ENCODE measurements at places on chromosomes 11 and 22.

- no peak for DNase-seq
These were observed 68.9 kb upstream of the KCNQ1OT1 start for GRCh38 chr11:2768471-2769408.

DNA sequence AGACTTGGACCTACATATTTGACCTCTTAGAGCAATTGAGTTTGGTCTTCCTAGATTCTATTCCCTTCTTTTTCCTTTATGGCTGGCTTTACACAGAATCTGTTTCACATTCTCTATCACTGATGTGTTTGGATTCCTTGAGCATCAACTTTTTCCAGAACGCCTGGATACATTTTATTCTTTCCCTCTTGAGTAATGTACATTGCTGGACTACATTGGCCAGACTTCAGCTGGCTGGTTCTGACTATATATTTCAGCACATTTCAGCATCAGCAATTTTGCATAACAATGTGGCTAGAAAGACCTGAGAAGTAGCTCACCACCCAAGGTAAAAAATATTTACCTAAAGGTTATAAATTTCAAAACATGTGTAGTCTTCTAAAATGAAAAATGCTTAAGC, 2198.2 kb upstream of the RAG2 start:
- DNase-seq: no peak

DNA sequence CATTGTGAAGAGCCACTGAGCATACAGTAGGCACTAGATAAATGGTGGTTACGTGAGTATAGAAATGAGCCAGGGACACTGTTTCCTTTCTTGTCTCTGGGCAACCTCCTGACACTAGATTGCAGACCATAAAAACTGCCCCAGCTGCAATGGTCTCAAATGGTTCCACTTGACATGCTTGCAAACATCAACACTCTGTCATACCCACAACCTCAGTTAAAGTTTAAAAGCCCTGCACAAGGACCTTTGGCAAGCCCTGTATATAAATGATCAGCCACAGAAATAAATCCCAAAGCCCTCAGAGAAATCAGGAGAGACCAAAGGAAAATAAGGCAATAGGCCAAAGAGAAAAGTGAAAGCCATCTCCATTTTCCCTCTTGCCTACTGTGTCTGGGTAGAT, 20.7 kb downstream of the PLEKHA7 start:
- no peak for DNase-seq

DNA sequence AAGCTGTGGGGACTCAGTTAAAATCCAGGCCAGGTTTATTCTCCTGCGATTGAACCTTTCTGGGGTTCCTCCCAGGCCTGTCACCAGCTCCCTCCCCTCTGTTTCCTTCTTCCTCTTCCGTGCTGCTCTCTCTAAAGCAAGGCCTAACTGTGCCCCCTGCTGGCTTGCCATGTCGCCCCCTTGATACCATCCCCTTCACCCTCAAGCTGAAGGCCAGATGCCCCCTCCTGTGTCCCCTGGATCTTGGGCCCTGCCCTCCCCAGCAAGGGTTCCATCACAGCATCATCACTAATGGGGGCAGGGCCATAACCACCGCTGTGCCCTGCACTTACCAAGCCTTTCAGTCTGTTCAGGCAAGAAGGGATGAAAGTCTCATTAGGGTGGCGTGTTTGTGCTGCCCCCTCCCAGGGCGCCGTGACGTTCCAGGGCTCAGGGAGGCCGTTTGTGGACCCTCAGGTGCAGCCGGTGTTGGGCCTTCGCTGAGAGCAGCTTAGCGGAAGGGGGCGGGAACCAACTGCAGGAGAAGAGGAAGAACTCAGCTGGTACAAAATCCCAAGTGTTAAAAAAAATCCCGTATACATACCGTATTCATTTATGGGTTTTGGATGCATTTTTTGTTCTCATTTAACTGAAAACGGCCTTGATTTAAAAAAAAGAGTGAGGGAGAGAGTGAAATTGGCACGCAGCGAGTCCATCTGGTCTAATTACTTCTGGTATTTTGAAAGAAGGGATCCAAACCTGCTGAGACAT, 69.9 kb downstream of the MPPED1 start:
- DNase-seq: no peak

DNA sequence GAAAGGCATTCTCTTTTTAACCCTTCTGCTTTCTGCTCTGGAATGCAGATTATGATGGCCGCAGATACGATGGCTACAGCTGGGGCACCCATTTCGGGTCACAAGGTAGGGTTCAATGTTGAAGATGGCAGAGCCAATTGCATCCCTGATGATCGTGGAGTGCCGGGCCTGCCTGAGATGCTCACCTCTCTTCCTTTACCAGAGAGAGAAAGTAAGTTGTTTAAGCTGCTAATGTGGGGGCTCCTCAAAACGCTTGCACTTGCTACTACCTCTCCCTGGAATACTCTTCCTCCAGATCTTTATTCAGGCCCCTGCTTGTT, 50.8 kb upstream of the PRDM11 start:
- no peak for DNase-seq

GRCh38 chr11:77475206-77475605, 1.3 kb upstream of the PAK1 start:
- DNase-seq: no peak

DNA sequence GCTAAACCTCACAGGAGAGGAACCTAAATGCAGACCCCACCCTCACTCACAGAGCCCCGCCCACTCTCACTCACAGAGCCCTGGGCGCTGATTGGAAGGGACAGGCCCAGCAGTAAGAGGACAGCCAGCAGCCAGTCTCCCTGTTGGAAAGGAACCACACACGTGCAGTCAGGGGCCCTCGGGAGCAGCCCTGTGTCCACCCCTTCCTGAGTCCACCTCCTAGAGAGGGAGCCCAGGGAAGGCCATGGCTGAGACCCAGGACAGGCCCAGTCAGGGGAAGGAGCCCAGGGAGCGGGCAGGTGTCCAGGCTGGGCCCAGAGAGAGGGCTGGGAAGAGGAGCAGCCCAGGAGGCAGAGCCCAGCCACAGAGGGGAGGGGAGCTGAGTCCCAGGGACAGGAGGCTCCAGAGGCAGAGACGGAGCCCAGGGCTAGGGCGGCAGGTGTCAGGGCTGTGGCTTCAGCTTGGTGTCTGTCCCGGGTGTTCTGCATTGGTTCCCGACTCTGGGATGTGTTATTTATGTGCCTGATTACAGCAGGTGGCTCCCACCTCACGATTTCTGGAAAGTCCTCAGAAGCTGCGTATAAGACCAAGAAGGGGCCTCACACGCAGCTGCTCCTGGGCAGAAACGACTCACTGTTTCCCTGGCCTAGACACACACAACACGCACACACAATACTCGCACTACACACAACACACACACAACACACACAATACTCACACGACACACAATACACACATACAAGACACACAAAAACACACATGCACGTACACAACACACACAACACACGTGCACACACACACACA, 9.0 kb upstream of the APOBEC3H start:
- no peak for DNase-seq

GRCh38 chr11:61489833-61490721, 18.5 kb upstream of the LRRC10B start:
- DNase-seq: no peak

DNA sequence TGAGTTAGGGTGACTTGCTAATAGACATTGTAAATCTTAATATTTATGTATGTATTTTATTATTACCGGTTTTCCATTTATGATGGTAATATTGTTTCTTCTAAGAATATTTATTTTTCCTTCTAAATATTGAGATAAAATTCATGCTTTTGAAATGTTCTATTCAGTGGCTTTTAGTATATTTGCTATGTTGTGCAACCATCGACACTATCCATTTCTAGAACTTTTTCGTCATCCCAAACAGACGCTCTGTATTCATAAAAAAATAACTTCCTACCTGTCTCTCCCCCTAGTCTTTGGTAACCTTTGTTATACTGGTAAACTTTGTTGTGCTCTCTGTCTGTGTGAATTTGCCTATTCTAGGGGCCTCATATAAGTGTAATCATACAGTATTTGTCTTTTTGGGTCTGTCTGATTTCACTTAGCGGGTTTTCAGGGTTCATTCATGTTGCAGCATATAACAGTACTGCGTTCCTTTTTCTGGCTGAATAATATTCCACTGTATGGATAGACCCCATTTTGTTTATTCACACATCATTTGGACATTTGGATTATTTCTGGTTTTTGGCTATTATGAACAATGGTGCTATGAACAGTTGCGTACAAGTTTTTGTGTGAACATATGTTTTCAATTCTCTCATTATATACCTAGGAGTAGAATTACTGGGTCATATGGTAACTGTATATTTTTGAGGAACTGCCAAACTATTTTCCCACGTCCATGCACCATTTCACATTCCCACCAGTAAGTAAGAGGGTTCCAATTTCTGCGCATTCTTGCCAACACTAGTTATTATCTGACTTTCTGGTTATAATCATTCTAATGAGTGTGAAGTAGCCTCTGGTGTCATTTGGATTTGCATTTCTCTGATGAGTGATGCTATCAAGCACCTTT, 15.9 kb downstream of the NEAT1 start:
- DNase-seq: no peak

- DNase-seq: no peak
These were observed 1.8 kb downstream of the EWSR1 start for GRCh38 chr22:29269731-29270474.

GRCh38 chr11:112226831-112227401, 688 bp downstream of the PTS start:
- no peak for DNase-seq

DNA sequence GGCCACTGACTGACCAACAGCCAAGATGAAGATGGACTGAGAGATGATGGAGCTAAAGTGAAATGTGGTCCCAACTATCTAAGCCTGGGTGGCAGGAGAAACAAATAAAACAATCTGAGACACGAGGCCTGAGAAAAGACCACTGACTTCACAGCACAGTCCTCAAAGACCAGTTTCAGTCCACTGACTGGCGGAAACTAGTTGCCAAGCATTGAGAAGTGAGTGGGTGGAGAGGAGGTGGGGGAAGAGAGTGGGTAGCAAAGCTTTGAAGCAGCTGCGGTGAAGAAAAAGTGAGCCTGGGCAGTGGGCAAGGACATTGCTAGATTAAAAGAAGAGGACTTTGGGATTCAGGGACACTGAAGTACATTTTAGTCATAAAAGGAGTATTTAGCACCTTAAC, 1.9 kb downstream of the MS4A1 start:
- no peak for DNase-seq

DNA sequence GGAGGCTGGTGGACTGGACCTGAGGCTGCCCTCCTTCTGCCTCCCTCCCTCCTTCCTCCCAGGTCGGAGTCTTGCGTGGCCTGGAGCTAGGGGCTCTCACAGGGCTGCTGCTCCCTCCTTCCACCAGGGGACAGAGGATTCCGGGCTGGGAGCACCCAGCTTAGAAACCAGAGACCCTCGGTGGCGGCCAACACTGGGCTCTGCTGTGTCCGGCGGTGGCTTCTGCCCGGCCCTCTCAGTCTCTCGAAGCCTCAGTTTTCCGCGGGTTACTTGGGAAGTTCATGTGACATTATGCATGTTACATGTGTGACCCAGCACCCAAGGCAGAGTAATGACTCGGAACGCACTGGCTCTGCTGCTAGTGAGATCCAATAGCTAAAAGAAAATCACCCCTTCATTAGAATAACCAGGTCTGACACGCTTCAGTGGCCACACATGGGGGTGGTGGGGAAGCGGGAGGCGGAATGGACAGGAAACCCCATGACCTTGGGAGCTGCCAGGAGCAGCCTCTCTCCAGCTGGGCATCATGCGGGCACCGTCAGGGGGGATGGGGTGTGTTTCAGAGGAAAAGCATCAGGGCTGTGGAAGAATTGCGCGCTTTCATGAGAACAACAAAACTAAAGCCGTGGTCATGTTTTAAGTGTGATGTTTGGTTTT, 5.9 kb upstream of the MRGPRG start:
- DNase-seq: no peak

GRCh38 chr11:92698742-92699141, 270.7 kb upstream of the MTNR1B start:
- no peak for DNase-seq

DNA sequence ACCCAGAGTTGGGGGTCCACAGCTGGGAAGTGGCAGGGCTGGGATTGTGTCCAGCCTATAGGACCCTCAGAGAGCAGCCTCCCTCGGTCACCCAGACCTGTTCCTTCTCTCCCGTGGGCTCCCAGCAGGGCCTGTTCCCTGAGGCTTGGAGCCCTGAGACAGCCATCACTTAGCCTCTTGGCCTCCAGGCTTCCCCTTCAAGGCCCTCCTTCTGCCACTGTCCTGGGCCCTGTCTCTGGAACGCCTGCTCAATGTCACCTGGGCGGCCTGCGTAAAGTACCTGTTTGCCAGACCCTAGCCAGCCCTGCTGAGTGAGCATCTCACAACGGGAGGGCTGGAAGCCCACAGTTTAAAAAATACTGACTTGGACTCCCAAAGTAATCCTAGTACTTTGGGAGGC, 6.5 kb downstream of the MGAT3 start:
- no peak for DNase-seq

GRCh38 chr22:24165673-24166072, 15.6 kb upstream of the SUSD2 start:
- DNase-seq: no peak

DNA sequence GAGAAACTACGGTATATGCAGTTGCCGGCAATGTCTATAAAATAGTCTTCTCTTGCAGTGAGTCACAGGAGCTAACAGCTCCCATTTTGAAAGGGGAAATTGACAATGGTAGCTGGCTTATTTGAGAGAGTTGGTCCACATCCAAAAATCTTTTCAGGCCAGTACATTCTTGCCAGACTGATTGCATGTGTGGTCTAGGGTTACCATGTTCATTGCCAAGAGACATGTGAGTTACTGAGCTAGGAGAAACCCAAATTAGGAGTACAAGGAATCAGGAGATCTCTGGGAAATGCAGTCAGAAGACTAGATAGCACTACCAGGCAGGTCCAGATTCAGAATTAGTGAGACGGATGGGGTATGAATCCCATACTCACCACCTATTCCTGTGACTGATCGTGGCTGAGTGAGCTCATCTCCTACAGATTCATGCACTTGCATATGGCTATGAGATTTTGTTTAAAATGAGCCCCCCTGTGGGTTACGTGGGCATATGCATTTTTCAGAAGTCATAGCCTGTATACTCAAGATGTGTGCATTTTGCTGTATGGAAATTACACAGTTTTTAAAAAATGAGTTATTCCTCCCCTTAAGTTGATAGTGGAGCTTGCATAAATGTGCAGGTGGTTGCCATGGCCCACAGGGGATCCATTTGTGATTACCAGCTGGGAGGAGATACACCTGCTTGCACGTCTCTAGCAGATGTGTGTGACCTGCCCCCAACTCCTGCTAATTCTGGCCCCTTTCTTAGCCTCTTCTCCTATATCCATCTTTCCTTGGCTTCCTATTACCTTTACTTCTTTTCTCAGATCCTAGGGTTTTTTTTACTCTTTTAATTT, 102.7 kb downstream of the COMMD9 start:
- no peak for DNase-seq

DNA sequence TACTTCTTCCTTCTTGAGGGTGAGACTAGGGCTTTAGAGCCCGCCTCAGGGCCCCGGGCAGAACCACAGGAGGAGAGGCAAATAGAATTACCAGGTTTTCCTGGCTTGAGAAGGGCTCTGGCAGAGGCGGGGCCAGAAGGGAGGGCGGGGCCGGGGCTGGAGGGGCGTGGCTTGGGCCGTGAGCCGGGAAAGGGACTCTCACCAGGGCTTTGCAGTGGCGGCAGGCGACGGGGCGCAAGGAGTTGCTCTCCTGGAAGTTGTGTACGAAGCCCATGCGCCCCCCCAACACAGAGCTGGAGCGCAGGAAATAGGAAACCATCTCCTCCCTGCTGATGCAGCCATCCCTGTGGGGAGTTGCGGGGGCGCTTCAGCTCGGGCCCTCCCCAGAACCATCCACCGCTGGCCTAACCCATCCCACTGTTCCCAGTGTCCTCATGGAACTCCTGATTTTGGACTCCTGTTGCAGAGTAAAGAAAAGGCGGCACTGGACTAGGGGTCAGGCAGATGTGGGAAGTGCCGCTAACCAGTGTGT, 6.9 kb upstream of the NRXN2 start:
- DNase-seq: no peak

- DNase-seq: no peak
These were observed 7.1 kb upstream of the LTO1 start for GRCh38 chr11:69682221-69682620.
